ENCODE measurements at places on chromosomes 6 and 20. TPM values are rescaled to one million over a fixed set of nuclear protein-coding genes. Genes with fewer than 3 reads are reported as not detected.

The TREM2 gene
- total RNA-seq = 0.59 TPM

The CAGE1 gene
- not detected for total RNA-seq

The KDM1B gene
- 13.3 TPM for total RNA-seq

The SLC4A11 gene
- total RNA-seq = 0.82 TPM

The LBP gene
- 0.25 TPM for total RNA-seq

The C20orf141 gene
- not detected for total RNA-seq

The HSPA1L gene
- 2.0 TPM for total RNA-seq

The IER3 gene
- total RNA-seq = 12.7 TPM

The CRIP3 gene
- 6.6 TPM for total RNA-seq

The THBD gene
- 13.1 TPM for total RNA-seq

The SPEF1 gene
- total RNA-seq = not detected

The FHL5 gene
- total RNA-seq = 6.9 TPM

The GMEB2 gene
- 5.9 TPM for total RNA-seq

The OR12D3 gene
- total RNA-seq = not detected

The FERMT1 gene
- 1.1 TPM for total RNA-seq

The OR2J3 gene
- not detected for total RNA-seq

The ELOVL2 gene
- total RNA-seq = 1.3 TPM

The LGSN gene
- total RNA-seq = not detected

The LY6G6D gene
- total RNA-seq = not detected

The CDH26 gene
- total RNA-seq = 1.6 TPM

The ITCH gene
- 39.5 TPM for total RNA-seq

The DEFB132 gene
- total RNA-seq = not detected

The TMEM14B gene
- 115 TPM for total RNA-seq

The SOX18 gene
- total RNA-seq = 36.8 TPM
